ENCODE measurements at places on chromosomes 12 and 14. TPM values are rescaled to one million over a fixed set of nuclear protein-coding genes. Genes with fewer than 3 reads are reported as not detected.

NELL2 gene
- total RNA-seq, result 16.9 TPM

- H3K4me1 ChIP-seq, result peaks cover 44% of the 10 kb centered on the region
- no peak for DNase-seq
- H3K27me3 ChIP-seq, result no peaks in the 10 kb centered on the region
- no peak overlapping the region for H3K27ac ChIP-seq
- no peaks in the 10 kb centered on the region for H3K36me3 ChIP-seq
- no peak overlapping the region for H3K4me3 ChIP-seq
Observed at GRCh38 chr12:71846322-71846940, 6.9 kb downstream of the TBC1D15 start.

SERPINA3 gene
- total RNA-seq, result 328 TPM

LRRC10 gene
- not detected for total RNA-seq

LRIG3 gene
- total RNA-seq, result 54.0 TPM

DNA sequence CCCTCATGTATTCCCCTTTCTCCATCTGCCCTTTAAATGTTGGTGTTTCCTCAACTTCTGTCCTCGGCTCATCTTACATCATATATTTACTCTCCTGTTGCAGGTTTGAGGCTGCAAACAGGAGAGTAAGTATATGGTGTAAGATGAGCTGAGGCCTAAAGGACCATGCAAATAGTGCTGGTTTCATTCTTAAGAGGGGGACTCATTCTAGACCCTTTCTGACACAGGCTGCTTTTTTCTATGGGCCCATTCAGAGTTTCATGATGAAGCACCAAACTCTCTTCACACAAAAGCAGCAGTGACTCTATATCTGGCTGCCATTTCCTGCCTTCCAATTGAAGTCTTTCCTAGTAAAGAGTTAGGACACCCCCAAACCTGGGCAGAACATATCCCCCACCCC, 218.5 kb downstream of the PHLDA1 start:
- no peaks in the 10 kb centered on the region for H3K27me3 ChIP-seq
- H3K4me1 ChIP-seq, result peaks cover 33% of the 10 kb centered on the region
- H3K4me3 ChIP-seq, result no peak overlapping the region
- H3K36me3 ChIP-seq, result no peaks in the 10 kb centered on the region

DNA sequence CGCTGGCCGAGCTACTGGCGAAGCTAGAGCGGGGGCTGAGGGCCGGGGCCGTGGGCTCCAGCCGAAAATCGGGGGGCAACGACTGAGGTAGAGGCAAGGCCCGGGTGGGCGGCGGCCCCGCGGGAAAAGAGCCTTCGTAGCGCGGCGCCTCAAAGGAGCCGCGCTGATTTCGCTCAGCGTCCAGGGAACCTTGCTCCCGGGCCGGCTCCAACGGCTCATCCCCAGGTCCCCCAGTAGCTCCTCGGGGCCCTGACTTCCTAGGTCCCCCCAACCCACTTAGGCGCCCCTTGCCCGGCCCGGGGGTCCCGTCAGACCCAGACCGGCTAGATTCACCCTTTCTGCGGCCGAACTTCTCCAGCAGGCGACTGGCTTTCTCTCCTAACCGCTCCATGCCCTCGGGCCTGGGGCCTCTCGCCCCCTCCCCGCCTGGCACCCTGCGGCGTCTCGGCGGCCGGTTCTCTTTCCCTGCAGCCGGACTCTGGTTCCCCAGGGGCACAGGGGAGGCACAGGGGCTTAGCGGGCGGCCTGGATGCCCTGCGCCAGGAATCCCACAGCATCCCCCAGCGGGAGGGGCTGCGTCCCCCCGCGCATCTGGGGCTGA, 375 bp downstream of the AJUBA start:
- no peaks in the 10 kb centered on the region for H3K36me3 ChIP-seq
- peak overlapping the region; percentile 64 for H3K4me3 ChIP-seq
- peak overlapping the region; percentile 89 for H3K27ac ChIP-seq
- H3K27me3 ChIP-seq, result no peaks in the 10 kb centered on the region
- no peak for DNase-seq
- H3K4me1 ChIP-seq, result peaks cover 33% of the 10 kb centered on the region

- DNase-seq, result no peak
- no peaks in the 10 kb centered on the region for H3K4me1 ChIP-seq
- no peaks in the 10 kb centered on the region for H3K27me3 ChIP-seq
- H3K4me3 ChIP-seq, result no peak overlapping the region
- peaks cover 23% of the 10 kb centered on the region for H3K36me3 ChIP-seq
Observed at GRCh38 chr12:118166946-118167345, 31.0 kb downstream of the PEBP1 start.

DNA sequence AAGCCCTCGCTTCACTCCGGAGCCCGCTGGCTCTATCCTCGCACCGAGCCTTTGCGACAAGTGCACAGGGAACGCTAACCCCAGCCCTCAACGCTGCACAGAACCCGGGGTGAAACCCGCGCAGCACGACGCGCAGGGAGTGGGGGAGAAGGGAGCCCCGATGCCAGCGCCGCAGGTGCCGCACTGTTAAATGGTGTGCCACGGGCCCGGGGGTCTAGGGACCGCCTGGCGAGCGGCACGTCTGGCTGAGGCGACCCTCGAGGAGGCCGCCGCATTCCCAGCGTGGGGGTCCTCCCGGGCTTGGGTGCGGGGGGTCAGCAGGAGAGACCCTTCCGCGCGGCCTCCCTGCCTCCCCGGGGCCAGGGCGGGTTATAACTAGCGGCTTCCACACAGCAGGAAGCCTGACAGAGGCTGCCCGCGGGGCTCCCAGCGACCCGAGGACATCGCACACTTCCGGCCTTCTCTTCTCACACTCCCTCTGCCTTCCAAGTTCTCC, 23.8 kb upstream of the LRTM2 start:
- H3K27ac ChIP-seq, result peak overlapping the region; percentile 77
- DNase-seq, result no peak

DNA sequence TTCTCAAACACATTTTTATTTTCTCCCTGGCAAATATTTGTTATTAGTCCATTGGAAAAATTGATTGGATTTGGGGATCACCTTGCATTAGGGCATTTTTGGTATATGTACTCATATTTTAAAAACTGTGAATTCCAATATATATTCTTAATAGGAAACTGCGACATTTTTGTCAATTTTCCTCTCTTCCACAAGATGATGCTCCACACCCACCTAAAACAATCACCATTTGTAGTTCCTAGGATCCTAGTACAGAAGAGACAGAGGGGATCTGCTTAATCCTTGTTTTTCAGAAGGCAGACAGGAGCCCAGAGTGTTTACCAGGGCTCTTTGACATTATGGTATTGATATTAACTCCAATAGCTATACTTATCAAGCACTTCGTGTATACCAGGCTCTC, 22.8 kb upstream of the OASL start:
- DNase-seq, result no peak
- H3K27ac ChIP-seq, result no peak overlapping the region
- no peaks in the 10 kb centered on the region for H3K36me3 ChIP-seq
- no peak overlapping the region for H3K4me3 ChIP-seq

DNA sequence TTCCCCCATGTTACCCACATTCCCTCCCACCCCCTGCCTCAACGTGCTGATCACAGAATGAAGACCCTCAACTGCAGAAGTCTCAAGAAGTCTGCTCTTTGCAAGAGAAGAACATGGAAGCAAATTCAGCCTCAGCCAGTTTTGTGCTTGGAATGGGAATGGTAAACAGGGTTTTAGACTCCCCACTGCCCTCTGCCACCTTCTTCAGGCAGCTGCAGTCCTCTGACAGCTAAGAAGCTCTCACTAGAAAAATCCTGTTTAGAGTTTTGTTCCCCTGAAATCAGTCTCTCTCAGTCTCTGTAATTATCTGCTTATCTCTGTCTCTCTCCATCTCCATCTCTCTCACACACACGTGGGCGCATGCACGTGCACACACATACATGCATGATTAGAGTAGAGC, 85.4 kb downstream of the CRACR2A start:
- H3K4me3 ChIP-seq, result no peak overlapping the region
- H3K4me1 ChIP-seq, result no peaks in the 10 kb centered on the region

SUPT16H gene
- 50.1 TPM for total RNA-seq

SLC10A1 gene
- total RNA-seq, result not detected

GRCh38 chr12:18275981-18276380, 14.7 kb downstream of the PIK3C2G start:
- no peaks in the 10 kb centered on the region for H3K4me1 ChIP-seq
- DNase-seq, result no peak
- H3K27ac ChIP-seq, result no peak overlapping the region
- H3K4me3 ChIP-seq, result no peak overlapping the region
- no peaks in the 10 kb centered on the region for H3K27me3 ChIP-seq

GRCh38 chr12:26608706-26609105, 224.3 kb downstream of the ITPR2 start:
- no peak for DNase-seq
- H3K4me1 ChIP-seq, result no peaks in the 10 kb centered on the region
- no peaks in the 10 kb centered on the region for H3K36me3 ChIP-seq
- H3K27me3 ChIP-seq, result no peaks in the 10 kb centered on the region
- H3K27ac ChIP-seq, result no peak overlapping the region
- H3K4me3 ChIP-seq, result no peak overlapping the region

SOCS2 gene
- total RNA-seq, result 79.3 TPM

DNA sequence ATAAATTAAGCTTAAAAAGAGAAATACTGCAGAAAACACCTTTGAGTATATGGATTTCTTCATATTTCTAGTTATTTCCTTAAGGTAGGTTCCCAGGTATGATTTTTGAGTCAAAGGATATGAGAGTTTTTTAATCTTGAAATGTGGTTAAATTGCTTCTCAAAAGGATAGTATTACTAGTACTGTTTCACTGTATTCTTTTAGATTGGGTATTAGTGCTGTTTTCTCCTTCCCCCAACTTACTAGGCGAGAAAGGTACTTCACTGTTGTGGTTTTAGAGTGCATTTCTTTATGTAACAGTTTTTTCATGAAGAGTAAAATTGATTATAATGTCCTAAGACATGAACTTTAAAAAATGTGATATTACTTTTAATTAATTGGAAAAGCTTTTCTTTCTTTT, 13.5 kb downstream of the FRS2 start:
- H3K4me3 ChIP-seq, result no peak overlapping the region
- peaks cover 4% of the 10 kb centered on the region for H3K4me1 ChIP-seq
- DNase-seq, result no peak

DNA sequence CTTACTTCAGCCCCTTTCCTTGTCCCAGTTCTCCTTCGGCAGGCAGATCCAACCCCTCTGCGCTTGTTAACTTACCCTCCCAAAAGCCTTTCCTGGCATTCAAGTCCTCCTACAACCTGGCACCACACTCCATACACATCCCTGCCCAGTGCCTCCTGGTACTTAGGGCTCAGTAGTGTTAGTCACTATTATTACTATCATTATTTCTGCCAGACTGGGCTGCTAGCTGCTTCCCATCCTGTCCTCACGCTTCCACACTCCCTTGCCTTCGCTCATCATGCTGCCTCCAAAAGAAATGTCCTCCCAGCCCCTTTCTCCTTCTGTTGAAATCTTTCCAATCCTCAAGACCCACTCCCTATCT, 1.6 kb upstream of the HDAC7 start:
- peak overlapping the region; percentile 99 for H3K27ac ChIP-seq
- no peaks in the 10 kb centered on the region for H3K36me3 ChIP-seq
- no peak for DNase-seq
- H3K27me3 ChIP-seq, result no peaks in the 10 kb centered on the region
- H3K4me3 ChIP-seq, result peak overlapping the region; percentile 79
- H3K4me1 ChIP-seq, result peaks cover 84% of the 10 kb centered on the region

DNA sequence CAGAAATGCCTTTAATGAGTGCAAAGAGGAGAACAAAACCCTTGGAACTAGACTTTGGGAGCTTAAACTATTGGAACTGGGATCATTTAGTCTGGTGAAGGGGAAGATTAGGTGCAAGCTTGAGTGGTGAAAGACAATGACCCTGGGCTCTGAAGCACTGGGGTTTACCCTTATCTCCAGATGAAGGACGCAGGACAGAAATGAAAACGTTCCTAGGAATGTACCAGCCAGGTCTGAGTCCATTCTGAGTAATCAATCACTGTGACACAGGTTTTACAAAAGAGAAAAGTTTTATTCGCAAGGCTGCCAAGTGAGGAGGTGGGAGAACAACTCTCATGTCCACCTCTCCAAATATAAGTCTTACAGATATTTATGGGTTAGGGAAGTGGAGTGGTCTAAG, 249.1 kb downstream of the LRIG3 start:
- H3K4me1 ChIP-seq, result no peaks in the 10 kb centered on the region
- H3K4me3 ChIP-seq, result no peak overlapping the region
- no peak for DNase-seq
- H3K27ac ChIP-seq, result no peak overlapping the region

DNA sequence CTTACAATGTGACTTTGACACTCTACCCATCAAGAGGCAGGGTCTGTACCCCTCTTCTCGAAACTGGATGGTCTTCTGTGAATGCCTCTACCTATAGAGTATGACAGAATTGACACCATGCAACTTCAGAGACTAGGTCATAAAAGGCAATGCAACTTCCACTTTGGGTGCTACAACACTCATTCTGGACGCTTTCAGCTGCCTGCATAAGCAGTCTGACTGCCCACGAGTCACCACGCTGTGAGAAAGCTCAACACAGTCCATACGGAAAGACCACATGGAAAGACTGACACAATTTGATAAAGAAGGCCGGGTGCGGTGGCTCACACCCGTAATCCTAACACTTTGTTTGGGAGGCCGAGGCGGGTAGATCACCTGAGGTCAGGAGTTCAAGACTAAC, 14.9 kb downstream of the SLC7A7 start:
- no peak overlapping the region for H3K27ac ChIP-seq
- H3K27me3 ChIP-seq, result no peaks in the 10 kb centered on the region
- no peaks in the 10 kb centered on the region for H3K36me3 ChIP-seq
- no peaks in the 10 kb centered on the region for H3K4me1 ChIP-seq
- no peak for DNase-seq

All from vagina (tissue), 2 donors.